ENCODE measurements at places on chromosomes 16 and 17.
A peak's percentile ranks its signal among the peaks of the same experiment; 100 is the strongest.

DNA sequence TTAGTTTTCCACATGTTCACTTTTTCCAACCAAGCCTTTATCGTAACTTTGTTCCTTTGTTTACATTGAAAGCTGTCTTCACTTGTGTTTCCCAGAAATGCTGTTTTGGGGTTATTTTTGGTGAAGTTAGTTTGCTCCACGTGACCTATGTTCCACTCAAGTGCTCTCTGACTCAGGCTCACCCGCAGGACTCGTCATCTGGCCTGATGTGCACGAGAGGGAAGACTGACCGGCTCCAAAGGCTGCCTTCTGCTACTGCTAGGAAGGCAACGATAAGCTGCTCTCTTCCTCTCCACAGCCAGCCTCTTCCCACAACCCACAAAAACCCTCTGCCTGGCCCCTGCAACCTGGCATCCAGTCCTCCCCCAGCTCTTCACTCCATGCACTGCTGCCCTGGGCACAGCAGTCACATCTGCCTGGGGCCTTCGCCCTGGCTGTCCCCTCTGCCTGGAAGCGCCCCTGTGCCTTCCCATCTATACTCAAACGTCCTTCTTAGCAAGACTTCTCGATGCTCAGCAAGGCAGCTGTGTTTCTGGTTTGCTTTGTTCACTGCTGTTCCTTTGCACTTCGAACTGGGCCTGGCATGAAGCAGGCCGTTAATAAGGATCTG, 28.0 kb downstream of the ZCCHC14 start:
- DNase-seq: peak; percentile 92

DNA sequence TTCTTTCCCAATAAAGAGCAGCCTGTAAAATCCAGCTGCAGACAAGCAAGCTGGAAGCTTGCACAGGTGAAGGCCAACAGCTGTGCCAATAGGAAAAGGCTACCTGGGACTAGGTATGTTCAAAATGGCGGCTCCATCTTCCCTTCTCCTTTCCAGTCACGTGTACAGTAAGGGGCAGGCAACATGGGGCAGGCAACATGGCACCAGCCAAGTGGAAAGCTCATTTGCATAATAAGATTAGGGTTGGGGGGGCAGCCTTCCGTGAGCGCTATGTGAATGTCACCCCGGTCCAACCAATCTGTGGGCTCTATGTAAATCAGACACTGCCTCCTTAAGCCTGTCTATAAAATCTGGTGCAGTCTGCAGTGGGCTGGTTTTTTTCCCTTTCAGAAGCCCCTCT, 31.3 kb downstream of the TVP23A start:
- DNase-seq: no peak

- no peak for DNase-seq
These were observed 49.3 kb downstream of the C16orf78 start for GRCh38 chr16:49422896-49423295.

GRCh38 chr17:21482189-21482865, 106.2 kb downstream of the KCNJ12 start:
- DNase-seq: no peak

DNA sequence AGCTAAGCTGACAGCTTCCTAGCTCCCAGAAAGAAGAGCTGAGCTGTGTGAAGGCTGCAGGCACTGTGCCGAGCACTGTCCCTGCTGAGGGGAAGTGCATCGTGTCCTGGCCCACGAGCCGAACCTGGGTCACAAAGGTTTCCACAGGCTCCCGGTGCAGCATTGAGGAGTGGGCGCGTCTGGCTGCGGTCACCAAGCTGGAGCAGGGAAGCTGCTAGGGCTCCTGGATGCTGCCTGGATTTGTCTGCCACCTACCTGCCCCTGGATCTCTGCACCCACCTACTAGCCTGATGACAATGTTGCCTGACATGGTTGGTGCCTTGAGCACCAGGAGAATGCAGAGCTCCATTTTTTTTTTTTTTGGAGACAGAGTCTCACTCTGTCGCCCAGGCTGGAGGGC, 6.5 kb upstream of the SRRM2 start:
- DNase-seq: no peak

Measured in CD14-positive monocyte (primary cell).